ENCODE measurements at places on chromosomes 3 and 15.

DNA sequence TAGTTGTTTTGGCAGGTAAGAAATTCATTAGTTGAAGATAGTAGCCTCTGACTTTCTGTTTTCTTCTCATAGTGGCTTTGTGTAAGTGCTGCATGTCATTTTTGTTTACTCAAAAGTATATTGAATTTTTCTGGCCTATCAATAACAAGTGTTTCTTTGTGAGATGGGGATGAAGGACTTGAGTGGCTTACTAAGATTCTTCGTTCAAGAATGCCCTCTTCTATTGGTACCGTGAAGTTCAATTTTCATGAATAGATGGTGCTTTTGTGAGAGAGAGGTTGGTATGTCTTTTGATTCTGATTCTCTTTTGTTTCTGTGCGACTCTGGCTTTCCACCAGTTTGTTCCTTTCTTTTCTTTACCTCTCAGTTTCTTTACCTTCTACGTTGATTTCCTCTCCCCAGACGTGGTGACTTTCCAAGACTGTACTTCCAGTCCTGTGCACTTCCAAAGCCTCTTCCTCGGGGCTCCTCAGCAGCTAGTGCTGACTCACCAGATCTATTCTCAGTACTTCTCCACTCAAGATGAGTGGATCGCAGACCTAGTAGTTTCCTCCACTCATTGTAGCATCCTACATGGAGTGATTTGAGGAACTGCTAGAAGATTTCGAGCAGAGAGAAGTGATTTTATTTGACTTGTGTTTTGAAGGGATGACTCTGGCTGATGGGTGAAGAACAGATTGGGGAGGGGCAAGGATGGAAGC, 82.0 kb upstream of the EPHB3 start:
- DNase-seq: no peak

GRCh38 chr15:59553879-59554735, 57.5 kb upstream of the GCNT3 start:
- peak; percentile 49 for DNase-seq

DNA sequence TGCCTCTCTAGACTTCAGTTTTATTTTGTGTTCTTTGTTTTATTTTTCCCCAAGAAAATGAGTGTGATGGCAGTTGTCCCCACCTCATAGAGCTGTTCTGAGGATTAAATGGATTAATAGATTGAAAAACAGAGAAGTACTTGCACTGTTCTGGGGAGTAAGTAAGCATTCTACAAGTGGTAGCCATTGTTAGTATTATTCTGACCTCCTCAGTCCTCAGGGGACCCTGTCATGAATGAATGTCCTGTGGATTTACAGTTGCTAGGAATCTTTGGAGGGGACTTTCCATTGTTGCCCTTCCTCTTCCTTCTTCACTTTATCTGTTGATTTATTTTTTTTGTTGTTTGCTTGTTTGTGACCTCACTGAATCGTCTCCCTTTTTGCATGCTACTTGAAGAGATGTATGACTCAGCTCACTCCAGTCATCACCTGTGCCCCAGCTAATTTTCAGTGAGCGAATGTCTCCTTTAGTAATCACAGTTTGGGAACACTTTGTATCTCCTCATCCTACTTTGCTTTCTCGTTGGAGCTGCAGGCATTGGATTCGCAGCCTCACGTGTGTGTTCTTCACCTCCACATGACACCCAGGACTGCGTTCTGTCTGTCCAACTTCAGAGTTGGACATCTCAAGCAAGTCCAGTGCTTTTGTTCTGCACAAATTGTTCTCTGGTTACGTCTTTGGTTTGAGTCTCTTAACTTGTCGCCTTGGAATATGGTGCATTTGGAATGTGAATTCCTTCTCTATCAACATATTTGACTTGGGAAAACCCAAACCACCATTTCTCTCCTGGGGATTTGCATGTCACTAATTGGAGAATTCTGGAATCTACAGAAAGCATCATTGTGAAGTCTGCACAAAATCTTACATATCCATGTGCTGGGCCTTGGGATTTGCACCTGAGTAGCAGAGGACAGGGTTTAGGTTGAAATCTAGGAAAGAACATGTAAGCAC, 54.5 kb downstream of the LRTM1 start:
- no peak for DNase-seq

- peak; percentile 8 for DNase-seq
Measured at GRCh38 chr3:62833538-62833937, 41.7 kb downstream of the CADPS start.

GRCh38 chr3:178022599-178022998, 513.6 kb upstream of the KCNMB2 start:
- DNase-seq: peak; percentile 41

- no peak for DNase-seq
Measured at GRCh38 chr15:29429584-29429983, 160.0 kb upstream of the NSMCE3 start.

DNA sequence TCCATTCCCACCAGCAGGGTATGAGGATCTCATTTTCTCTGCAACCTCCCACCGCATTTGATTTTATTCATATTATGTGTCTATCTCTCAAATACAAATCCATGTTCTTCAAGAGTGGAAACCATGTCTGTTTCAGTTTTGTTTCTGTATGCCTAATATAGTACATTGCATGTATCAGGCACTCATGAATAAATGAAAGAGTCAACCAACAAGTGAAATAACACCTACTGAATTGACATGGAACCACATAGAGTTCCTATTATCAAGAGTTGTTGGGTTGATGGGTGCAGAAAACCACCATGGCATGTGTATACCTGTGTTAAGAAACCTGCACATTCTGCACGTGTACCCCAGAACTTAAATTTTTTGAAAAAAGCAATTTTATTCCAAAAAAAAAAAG, 466.8 kb downstream of the LPP start:
- DNase-seq: no peak

DNA sequence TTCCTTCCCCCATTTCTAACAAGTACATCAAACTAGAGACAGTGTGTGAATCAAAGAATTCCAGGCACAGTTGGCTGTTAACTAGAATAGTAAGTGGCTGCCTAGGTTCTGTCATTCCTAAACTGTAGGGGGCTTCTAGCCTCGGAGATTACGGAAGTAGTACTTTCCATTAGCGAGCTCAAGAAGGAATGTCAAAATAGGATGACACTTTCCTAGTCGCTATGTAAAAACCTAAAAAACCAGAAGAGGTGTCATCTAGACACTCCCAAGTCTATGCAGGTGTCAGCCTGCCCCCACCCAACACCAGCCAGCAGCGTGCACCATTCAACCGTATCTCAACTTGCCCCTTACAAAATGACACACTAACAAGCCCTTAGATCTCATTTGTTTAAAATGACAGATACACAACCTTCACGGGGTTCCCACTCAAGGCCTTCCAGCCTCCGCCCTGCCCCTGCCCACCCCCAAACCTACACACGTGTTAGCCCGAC, 874 bp downstream of the INO80 start:
- DNase-seq: peak; percentile 40

DNA sequence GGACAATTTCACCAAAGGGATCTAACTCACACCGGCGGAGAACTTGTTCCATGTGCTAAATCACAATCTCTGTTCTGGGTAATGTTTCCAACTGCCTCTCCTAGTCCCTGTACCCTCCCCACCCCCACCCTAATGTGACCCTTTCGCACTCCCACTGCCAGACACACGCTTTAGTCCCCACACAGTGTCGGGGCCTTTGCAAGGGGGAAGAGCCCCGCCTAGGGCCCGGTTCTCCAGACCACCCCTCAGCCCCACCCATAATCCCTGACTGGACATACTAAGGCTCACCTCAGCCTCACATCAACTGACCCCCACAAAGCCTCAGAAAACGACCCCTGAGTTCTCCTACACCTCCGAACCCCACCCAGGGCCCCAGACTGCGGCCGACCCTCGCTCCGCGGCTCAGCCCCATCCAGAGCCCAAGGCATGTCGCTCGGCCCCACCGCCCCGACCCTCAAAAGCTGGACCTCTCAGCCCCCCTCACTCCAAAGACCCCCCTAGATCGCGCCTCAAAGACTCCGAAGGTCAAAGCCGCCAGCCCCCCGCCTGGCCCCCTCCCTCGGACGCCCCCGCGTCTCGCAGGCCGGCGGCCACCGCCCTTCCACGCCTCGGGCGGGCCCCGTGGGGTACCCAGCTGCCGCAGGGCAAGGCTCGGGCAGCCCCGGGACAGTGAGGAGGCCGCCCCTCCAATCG, 72.0 kb upstream of the MAP4 start:
- DNase-seq: peak; percentile 31

DNA sequence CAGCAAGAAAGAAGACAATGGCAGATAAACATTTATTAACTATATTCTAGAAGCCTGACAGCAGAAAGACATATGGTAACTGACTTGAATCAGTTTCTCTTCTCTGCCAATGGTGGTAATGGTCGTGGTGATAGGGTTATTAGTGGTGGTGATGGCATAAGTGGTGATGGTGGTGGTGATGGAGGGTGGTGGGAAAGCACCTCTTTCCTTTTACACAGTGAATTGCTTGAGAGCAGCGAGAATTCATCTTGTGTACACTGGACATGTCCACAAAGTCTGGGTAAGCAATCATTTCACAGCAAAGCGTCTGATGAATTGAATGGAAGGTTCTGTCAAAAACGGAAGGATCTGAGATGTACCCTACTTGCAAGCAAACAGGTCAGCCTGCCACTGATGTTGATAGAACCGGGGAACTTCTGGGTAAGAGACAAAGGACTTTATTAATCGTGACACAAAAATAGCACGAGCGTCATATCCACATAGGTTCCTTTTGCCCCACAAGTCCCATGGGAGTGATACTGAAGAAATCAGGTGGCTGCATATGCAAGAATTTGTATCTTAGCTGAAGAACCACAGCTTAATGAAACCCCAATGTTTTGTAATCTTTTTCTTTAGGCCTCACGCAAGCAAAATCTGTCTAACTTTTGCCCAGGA, 23.5 kb upstream of the TBC1D5 start:
- no peak for DNase-seq

GRCh38 chr3:132537297-132537696, 59.8 kb upstream of the ACKR4 start:
- DNase-seq: no peak

DNA sequence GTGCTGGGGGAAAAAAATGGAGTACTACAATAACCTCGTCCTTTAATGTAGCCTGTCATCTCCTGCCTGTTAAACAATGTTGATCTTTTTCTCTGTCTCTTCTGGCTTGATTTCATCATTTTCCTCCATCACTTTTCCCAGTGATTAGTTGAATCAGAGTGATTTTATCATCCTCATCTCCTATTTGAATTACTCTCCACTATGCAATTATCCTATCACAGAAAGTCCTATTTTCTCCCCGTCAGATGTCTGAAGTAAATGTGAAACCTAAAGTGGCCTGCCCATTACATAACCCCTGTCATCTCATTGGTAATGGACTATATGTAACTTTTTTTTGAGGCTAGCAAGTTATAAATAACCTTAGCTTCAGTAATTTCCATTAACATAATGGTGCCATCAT, 201.8 kb downstream of the CACNA2D3 start:
- no peak for DNase-seq

- peak; percentile 35 for DNase-seq
Measured at GRCh38 chr3:139123377-139124095, 78.8 kb upstream of the PRR23C start.

GRCh38 chr3:15497964-15498363, 23.5 kb downstream of the COLQ start:
- no peak for DNase-seq

DNA sequence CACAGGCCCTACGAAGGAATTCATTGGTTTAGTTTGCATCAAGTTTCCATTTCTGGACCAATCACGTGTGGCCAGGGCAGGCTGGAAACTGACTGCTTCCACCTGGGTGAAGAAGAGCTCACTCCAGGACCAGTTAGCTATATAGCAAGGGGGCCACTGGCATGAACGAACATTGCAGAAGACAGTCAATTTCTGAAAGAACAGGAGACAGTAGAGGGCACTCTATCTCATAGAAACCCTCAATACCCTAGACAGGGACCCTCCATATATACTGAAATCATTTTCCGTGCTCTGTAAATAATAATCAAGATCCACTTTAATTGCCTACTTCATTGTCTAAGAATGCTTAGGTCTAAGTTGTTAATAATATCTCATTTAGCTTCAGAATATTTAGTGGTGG, 215.6 kb downstream of the CADPS start:
- DNase-seq: no peak

GRCh38 chr3:167484551-167484950, 10.7 kb upstream of the SERPINI2 start:
- no peak for DNase-seq

- no peak for DNase-seq
Measured at GRCh38 chr3:45618081-45618509, 23.5 kb downstream of the LIMD1 start.

- DNase-seq: peak; percentile 66
Measured at GRCh38 chr3:37290551-37290950, 116.2 kb upstream of the LRRFIP2 start.

GRCh38 chr3:178059119-178059518, 477.1 kb upstream of the KCNMB2 start:
- no peak for DNase-seq

- DNase-seq: no peak
Measured at GRCh38 chr3:60036803-60037202, 987.0 kb upstream of the CFAP20DC start.

GRCh38 chr15:92624401-92624991, 31.1 kb downstream of the FAM174B start:
- DNase-seq: peak; percentile 25

DNA sequence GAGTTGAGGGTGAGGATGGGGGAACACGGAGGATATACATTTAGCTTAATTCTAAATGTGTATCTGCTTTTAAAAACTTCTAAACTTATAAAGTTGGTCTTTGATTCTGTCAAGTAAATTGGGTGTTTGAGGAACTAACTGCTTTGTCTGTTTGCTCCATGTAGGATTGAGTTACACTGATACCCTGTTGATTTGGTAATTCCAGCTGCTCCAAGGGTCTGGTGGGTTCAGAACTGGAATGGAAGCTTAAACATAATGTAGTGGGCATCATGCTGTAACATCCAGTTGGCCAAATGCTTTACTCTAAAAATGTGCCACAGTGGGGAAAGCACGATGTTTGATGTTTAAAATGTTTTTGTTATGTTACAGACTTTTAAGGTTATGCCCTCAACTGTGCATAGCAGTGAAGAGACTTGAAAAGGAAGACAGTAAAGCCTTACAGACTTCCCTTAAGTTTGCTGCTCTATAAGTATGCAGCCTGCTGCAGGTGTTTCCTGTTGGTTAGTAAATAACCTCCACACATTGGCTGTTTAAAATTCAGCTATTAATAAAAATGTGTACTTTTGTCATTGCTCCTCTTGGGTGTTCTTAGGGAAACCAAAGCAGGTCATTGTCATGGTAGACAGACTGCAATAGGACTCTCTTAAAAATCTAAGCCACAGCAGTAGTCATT, 5.9 kb upstream of the EDEM1 start:
- no peak for DNase-seq

GRCh38 chr3:4812591-4812990, 166.6 kb upstream of the BHLHE40 start:
- DNase-seq: no peak

DNA sequence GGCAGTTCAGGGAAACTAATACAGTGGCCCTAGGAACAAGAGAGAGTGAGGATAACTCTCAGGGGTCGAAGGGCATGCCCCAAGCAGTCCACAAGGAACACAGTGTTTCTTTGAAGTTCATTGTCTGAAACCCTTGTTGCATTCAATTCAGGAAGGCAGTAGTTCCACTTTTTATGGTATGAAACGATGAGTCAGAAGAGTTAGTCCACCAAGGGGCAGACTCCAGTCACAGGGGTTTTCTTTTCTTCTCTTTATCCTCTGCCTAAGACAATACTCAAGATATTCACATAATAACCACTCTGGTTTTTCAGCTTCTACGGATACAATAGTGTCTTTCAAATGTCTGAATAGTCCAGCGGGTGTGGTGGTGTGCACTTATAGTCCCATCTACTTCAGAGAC, 23.7 kb upstream of the TICRR start:
- DNase-seq: no peak
